ENCODE measurements at places on chromosomes 7 and 10.

DNA sequence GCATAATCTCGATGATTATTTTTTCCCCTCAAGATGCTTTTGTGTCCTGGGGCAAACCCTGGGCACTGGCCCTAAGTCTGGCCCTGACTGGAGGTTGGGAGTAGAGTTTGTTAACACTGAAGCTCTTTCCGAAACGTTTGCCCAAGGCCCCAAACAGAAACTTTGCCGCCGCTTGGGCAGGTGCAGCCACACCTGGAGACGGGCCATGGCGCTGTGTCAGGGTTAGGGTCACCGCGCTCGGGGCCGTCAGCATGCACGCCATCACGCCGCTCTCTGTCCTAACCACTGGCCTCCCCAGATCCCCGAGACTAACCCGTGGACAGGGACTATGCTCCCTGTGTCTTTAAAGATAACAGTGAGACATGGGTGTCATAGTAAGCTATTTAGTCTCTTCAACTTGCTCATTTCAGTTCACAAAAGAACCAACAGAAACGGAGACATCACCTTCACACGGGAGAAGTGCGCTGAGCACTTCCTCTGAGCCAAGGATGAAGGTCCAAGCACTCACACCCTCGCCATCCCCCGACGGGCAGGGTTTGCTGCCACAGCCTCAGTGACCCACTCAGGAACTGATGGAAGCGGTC is 85.3 kb upstream of the DIP2C start:
- no peak for DNase-seq

DNA sequence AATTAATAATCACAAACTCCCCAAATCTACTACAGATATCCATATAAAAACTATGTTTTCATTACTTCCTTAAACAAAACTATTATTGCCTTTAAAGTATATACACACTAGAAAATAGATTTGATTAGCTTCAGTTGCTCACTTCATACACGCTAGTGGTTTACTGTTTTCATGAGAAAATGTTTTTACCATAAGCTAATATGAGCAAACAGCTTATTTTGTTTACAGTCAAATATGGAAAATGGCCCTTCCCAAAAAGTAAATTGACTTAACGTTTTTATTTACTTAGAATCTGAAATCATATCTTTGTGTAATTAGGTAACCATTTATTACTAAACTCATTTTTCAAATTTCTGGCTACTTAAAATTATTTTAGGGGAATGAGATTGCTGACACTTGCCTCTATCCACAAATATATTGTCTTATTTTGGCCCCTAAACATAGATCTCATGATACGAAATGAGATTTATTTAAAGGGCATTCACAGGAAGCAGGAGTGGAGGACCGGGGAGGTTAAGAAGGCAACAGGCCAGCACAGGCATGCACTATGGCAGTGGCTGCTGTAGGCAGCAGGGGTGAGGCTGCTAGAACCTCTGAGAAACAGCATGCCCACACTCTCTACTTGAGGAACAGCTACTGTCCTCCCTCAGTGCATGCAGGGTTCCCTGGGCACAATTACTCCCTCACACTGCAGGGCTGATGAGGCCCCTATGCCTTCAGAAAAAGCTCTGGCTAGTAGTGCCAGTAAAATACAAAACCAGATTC is 29.6 kb upstream of the SOSTDC1 start:
- no peak for DNase-seq

- no peak for DNase-seq
Observed at GRCh38 chr7:117163101-117163500, 159.8 kb downstream of the WNT2 start.

DNA sequence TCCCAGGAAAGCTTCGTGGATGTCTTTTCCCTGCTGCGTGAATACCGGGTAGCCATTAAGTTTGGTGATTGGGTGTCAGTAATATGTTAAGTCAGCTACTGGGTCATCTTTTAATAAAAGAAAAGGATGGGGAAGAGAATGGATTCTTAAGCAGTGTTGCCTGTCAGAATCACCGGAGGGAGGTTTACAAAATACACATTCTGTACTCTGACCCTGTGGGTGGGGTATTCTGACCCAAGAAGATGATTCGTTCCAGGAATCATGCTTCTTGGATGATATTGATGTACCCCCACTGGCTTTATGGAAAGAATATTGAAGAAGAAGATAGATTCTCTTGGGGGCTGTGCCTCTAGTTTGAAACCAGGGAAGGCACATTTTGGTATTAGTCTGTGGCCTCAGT is 18.3 kb downstream of the SGPL1 start:
- DNase-seq, result no peak

- no peak for DNase-seq
Observed at GRCh38 chr10:22620140-22620857, 94.1 kb downstream of the PIP4K2A start.

DNA sequence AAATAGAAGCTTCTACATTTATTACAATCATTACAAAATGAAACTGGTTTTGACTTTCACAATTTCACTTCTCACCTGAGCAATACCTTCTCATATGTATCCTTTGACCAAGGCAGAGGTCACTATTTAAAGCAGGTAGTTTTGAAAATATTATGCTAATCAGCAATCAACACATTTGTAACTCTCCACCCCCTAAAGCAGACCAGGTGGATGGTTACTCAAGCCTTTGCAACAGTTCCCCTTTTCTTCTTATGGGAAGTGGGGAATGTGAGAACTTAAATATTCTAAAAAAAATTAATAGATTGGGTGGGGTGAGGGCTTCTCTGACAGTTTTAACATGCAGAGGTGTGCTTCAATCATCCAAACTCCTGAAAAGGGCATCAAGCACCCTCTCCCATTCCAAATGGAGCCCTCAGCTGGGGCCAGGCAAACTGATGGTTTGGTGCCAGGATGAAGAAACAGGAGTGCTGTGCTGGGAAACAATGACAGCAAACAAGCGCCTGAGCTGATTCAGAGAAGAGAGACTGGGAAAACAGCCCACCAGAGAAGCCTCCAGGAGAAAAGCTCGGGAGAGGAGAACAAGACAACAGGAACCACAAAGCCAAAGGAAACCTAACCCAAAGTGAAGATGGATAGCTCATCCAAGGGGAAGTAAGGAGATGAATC is 17.1 kb downstream of the RAPGEF5 start:
- DNase-seq, result no peak

DNA sequence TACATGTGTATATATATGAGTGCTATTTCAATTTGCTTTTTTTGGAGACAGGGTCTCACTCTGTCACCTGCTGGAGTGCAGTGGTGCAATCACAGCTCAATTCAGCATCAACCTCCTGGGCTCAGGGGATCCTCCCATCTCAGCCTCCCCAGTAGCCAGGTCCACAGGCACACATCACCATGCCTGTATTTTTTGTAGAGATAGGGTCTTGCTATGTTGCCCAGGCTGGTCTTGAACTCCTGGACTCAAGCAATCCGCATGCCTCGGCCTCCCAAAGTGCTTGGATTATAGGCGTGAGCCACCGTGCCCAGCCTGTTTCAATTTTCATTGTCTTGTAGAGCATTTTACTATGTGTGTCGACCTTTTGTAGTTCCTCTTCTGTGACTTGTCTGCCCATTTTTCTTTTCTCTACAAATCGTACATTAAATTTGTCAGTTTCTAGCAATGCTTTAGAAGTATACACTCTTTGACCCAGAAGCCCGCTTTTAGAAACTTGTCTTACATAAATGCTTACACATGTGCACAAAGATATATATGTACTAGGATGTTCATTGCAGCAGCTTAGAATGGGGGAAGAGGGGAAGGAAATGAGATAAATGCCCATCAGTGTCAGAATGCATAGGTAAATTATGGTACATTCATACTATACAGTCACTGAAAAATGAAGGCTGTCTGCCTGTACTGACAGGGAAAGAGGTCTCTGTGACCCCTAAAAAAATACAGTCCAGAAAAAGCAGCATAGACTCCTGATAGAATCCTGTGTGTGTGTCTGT is 12.2 kb upstream of the RFC2 start:
- DNase-seq, result no peak

- no peak for DNase-seq
Observed at GRCh38 chr10:132841615-132841975, 55.6 kb upstream of the NKX6-2 start.

- no peak for DNase-seq
Observed at GRCh38 chr10:576130-576465, 113.4 kb downstream of the DIP2C start.

GRCh38 chr10:85235258-85235657 is 906.9 kb downstream of the CCSER2 start:
- DNase-seq, result no peak

GRCh38 chr7:47092336-47092735 is 489.6 kb downstream of the TNS3 start:
- DNase-seq, result no peak

DNA sequence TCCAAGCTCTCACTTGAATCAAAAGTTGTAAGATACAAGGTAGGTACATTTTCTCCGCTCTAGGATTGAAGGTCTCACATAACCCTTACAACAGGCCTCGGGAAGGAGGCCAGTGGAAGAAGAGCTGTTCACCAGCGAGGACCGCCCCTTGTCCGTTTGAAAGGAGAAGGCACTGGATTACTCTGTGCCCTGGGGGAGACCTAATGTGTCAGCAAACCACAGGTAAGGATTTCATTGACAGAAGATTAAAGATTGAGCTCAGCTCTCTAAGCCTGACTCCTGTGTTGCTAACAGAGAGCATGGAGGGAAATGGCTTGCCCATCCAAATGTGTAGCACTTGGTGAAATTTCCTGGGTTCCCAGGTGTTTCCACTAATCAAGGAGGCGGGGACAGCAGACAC is 81.2 kb downstream of the SLC16A9 start:
- DNase-seq, result no peak

GRCh38 chr7:146764458-146764857 is 647.9 kb downstream of the CNTNAP2 start:
- no peak for DNase-seq

DNA sequence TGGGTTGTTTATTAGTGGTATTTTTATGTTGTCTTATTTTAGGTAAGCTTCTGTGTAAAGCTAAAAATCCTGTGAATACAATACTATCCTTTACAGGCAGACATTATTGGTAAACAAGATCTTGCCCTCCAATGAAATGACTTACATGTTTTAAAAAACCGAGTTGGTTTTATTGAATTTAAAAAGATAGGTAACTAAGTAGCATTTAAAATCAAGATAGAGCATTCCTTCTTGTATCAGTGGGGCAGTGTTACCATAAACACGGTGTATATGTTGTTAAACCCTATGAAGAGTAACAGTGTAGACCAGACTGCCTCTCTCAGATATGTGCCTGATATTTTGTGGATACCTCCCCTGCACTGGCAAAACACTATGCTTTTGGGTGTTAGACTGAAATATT is 81.0 kb downstream of the SNX10 start:
- no peak for DNase-seq

- DNase-seq, result no peak
Observed at GRCh38 chr7:131570401-131570800, 14.0 kb upstream of the PODXL start.

GRCh38 chr10:71368643-71369042 is 28.1 kb upstream of the CDH23 start:
- DNase-seq, result no peak

DNA sequence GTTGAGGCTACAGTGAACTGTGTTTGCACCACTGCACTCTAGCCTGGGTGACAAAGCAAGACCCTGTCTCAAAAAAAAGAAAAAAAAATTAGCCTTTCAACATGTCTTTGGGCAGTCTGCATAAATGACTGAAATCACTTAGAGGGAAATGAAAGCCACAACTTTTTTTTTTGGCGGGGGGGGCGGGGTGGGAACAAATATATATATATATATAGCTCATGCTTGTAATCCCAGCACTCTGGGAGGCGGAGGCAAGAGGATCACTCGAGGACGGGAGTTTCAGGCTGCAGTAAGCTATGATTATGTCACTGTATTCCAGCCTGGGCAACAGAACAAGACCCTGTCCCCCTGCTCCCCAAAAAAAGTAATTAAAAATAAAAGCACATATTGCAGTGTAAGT is 23.4 kb upstream of the MICU1 start:
- no peak for DNase-seq

DNA sequence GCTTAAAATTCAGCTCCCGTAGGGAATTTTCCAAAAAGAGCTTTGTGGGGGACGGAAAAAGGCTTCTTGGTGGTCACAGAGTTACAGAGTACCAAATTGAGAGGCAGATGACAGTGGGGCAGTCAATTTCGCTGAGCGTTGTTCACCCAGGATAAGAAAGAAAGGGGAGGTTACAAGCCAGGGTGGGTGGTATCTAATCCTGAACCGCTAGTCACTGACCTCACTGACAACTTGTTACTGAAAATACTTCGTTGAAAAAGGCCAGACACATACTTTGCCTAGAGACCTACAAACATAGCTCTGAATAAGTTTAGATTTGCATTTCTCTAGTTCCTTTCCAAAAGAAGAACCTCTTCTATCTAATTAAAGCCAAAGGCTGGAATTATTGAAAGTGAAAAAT is at the start of gene CTNNA3:
TSS of gene CTNNA3 (minus strand) at position 167 of the 400 bp plus-strand sequence.
- DNase-seq, result no peak

- DNase-seq, result no peak
Observed at GRCh38 chr7:49775065-49775948, 1.9 kb downstream of the VWC2 start.

- no peak for DNase-seq
Observed at GRCh38 chr7:12578930-12579640, 8.6 kb downstream of the SCIN start.

DNA sequence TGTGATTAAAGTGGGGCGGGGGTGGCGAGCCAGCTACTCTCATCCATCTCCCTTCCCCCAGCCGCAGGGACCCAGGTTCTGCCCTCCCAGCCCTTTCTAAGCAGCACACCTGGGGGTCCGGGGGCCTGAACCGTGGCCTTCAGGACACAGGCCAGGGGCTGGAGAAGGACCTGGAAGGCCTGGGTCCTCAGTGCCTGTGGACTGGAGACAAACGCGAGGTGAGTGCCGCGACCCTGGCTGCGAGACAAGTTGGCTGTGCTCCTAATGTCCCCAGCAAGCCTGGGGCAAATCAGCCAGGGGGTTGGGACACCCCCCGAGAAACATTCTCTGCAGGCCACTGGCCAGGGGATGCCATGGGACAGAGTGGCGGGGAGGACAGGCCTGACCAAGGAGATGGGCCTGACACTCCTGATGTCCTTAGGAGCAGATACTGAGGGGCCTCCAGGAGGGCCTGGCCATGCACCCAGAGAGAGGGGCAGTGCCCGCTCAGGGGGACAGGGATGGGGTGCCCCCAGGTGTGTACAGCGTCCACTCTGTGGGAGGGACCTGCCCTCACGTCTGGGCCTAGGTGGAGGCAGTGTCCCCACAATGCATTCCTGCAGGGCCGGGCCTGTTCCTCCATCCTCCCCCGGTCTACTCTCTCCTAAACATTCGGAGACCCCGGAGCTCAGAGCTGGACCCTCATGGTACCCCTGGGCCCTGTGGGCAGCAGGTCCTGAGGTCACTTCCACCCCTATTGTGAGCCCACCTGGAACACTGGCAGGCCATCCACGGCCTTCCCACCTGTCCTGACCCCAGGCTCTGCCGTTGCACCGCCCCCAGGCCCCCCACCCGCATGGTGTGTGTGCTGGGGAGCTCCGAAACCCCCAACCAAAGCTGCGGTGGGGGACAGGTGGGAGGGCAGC is 13.1 kb downstream of the BRAT1 start:
- DNase-seq, result no peak

GRCh38 chr10:22454634-22455033 is 109.3 kb downstream of the SPAG6 start:
- no peak for DNase-seq

GRCh38 chr7:47492716-47493325 is 89.1 kb downstream of the TNS3 start:
- no peak for DNase-seq

GRCh38 chr10:25117757-25118156 is 57.0 kb upstream of the GPR158 start:
- DNase-seq, result no peak

All from activated T-cell treated with anti-CD3 and anti-CD28 coated beads for 4 hours (primary cell).